Frontal cortex (tissue), 4 donors: ENCODE measurements at places on chromosomes 4 and X.
A peak's percentile ranks its signal among the peaks of the same experiment; 100 is the strongest.

DNA sequence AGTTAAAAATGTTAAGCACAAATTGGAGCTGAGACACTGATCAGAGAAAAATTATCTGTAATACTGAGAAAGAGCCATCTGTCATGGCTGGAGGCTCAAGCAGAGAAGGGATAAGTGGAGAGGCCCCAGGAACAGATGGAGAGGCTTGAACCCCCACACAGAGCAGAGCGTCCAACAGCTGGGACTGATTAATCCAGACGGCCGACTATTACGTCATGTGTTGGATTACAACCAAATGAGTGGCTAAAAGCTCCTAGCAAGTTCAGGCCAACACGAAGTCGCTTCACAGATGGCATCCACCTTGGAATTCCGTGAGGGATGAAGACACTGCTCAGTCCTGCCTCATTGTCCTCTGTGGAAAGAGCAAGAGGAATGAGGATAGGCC, 57.7 kb upstream of the ATXN3L start:
- DNase-seq, result no peak

- no peak for DNase-seq
These were observed 1.4 kb upstream of the PACRGL start for GRCh38 chr4:20698820-20699219.

GRCh38 chrX:153519569-153520286, 2.3 kb downstream of the ATP2B3 start:
- no peak for DNase-seq

DNA sequence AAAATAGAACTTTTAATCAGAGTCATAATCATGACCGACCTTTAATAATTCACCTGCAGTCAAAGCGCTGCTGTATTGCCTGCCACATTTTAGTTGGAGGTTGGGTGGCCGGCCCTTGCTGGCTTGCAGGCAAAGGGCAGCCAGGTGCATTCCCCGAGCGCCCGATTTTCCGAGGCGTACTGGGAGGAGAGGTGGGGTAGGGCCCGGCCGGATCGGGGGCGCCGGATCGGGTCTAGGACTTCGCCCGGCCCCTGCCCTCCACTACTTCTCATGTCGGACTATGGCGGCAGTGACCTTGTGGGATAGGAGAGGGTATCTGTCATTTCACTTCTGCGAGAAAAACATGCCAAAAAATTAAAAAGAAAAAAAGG, 2.5 kb upstream of the RS1 start:
- DNase-seq, result peak; percentile 30

- DNase-seq, result no peak
These were observed 882.7 kb downstream of the CENPC start for GRCh38 chr4:66662620-66663019.

DNA sequence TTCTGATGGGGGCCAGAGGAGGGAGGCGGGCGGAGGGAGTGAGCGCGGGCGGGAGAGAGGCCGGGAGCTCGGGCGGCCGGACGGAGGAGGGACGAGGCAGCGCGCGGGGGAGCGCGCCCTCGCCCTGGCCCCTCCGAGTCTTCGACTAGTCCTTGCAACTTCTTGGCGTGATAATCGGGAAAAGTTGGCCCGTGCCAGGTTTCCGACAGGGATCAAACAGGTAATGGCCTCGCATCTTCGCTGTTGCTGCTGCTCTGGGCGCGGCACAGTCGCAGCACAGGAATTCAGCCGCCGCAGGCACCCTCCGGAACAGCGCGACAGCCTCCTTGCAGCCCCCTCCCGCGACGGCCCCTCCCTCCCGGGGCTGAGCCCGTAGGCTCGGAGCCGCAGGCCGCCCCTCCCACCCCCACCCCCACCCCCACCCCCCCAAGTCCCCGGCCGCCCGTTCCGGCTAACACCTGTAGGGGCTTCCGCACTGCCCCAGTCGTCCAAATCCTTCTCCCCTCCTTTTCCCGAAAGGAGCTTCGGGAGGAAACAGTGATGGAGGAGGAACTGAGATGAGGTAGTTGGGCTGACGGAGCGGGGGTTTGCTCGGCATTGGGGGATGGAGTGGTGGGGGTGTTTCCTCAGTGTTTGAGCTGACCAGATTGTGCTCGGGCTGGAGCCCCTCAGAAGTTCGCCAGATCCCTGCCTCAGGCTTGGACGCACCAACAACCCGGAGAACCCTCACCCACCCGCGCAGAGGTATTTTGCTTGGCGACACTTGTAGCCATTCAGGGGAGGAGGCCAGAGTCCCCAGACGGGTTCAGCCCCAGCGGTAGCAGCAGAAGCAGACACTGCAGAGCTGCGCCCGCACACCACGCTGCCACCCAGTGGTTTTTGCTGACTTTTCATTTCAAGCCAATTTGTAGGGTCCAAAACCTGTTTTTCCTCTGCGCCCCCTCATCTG, at the start of gene FGF13:
FGF13 (minus strand) TSS at position 319 of the 949 bp plus-strand sequence. CDS start 714 bp downstream, outside the sequence.
- DNase-seq, result no peak

- no peak for DNase-seq
These were observed 5.0 kb upstream of the AFAP1 start for GRCh38 chr4:7944599-7945220.

GRCh38 chr4:112633477-112634235, 3.1 kb downstream of the ZGRF1 start:
- DNase-seq, result peak; percentile 13

DNA sequence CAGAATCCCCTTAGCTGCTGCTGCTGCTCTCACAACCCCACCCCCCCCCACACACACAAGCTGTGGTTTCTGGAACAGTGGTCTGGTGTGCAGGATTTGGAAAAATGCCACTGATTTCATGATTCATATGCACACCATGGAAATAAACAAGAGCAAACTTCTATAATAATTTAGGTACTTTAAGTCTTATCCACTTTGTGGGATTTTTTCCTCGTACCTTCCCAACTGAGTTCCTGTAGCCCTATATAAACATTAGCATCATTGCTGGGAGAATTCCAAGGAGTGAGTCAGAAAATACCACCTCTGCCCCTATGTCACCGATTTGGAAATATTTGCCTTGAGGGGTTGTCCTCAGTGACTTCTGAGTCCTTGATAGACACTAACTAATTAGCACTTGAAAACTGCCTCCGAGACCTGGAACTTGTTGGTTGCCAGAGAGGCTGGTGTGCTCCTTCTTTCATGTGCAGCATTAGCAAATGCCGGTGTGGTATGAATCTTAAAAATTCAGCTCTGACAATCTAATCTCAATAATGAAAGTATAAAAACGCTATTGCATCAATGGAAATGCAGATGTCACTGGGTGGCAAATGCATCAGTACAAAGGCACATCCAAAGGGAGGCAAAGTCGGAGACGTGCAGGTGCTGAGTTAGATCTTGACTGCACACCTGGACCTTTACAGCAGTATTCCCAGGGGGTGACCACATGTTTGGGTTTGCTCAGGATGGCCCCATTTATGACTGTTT, 61.8 kb downstream of the CPE start:
- DNase-seq, result no peak

GRCh38 chr4:121692261-121692660, 4.5 kb downstream of the ANXA5 start:
- no peak for DNase-seq

DNA sequence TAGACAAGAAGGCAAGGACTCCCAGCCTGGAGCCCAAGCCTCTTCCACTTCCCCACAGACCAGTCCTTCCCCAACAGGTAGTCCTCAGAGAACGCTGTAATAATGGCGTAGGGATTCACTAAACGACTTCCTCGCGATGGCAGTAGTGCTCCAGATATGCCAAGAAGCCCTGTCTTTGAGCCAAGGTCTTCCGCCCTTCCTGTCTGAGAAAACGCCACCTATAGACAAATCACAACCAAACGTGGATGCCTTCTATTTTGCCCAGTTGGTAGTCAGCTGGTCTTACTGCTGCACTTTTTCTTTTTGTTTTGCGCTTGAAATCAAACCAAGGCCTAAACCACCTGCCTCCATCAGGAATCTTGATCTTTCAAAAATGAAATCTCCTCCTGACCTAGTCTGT, 203.3 kb downstream of the OR13H1 start:
- DNase-seq, result no peak

- DNase-seq, result peak; percentile 37
These were observed 272.1 kb upstream of the AGTR2 start for GRCh38 chrX:115898382-115899001.

- no peak for DNase-seq
These were observed 18.7 kb upstream of the DDIT4L start for GRCh38 chr4:100208964-100209363.

- DNase-seq, result no peak
These were observed 172.0 kb upstream of the GLRA2 start for GRCh38 chrX:14357314-14357713.

GRCh38 chrX:106613277-106613676, 1.5 kb downstream of the RADX start:
- DNase-seq, result no peak

- peak; percentile 52 for DNase-seq
These were observed at the start of gene GPR78 for GRCh38 chr4:8580321-8581093. GPR78 (plus strand) TSS chr4:8580392; CDS start chr4:8580983, 591 bp downstream.

DNA sequence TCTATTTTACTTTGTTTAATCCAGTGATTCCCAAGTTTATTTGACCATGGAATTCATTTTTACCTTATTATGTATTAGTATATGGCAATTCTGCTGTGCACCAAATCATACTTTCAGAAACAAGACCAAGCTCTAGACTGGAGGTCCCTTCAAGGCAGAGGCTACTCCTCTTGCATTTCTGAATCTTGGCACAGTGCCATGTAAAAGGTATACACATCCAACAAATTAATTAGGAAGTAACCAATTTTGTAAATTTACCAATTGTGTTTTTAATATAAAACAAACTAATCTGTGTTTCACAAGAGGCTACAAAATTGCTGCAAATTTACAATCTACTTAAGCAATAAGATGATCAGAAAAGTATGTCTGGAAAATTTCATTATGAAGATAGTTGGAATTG, 712.2 kb upstream of the HS3ST1 start:
- DNase-seq, result no peak

DNA sequence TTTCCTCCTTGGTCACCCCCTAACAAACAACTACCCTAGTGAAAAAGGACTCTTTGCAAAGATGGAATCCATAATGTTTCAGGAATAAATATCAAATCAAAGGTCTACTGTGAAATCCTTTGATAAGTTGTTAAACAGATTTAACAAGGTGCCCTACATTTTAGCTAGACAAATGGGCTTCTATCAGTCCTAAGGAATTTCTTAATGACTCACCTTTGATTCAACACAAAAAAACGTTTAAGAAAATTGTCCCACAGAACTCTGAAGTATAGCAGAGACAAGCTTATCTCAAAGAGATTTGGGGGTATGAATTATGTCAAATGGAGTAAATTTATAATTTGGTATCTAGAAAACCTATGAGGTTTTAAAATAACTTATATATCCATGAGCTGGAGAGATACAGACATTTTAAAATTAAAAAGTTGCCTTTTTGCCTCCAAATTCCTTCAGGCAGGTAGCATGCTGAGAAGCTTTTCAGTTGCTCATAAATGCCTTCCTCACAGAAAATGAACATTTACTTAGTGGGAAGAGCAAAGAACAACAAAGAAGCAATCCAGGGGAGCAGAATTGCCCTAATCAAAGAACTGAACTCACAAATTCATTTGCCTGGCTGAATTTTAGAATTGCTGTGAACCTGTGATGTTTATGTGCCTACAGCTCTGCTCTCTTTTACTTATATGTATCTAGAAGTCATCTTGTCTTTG, 649.3 kb downstream of the STPG2 start:
- no peak for DNase-seq

DNA sequence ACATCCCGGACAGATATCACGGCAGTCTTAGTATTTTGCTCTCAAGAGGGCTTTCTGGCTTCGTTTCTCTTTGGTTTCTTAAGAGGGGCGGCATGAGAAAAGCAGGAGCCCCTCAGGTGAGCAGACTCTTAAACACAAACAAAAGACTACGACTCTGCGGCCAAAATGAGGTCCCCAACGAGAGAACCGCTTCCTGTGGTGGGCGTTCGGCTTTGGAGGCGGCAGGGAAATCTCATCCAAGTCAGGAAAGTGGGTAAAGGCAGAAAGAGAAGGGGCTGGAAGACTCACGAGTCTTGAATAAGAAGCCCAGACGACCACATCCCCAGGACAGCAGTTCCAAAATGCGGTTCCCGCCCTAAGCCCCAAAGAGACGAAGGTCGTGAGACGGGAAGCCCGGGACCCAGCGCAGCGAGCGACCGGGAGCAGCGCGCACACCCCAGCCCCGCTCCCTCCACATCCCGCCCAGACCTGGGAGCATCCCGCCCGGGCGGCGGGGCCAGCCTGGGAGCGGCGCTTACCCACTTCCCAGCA, 409 bp downstream of the UGDH start:
- no peak for DNase-seq

GRCh38 chr4:94814237-94814636, 56.5 kb downstream of the BMPR1B start:
- no peak for DNase-seq

DNA sequence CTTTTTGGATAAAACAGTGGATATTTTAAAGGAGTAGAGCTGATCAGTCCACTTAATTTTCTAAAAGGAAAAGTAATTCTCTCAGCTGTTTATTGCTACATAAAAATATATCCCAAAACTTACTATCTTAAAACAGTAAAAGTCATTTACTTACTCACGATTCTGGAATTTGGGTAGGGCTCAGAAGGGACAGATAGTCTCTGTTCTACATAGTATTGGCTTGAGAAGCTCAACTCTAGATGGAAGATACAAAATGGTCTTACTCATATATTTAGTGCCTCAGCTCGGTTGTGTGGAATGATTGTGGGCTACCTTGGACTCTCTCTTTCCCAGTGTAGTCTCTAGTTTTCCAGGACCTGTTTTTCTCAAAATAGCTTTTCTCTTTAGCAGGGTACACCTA, 691.5 kb upstream of the POU3F4 start:
- DNase-seq, result no peak

- no peak for DNase-seq
These were observed 171.9 kb upstream of the GALNT7 start for GRCh38 chr4:172996571-172997216.

DNA sequence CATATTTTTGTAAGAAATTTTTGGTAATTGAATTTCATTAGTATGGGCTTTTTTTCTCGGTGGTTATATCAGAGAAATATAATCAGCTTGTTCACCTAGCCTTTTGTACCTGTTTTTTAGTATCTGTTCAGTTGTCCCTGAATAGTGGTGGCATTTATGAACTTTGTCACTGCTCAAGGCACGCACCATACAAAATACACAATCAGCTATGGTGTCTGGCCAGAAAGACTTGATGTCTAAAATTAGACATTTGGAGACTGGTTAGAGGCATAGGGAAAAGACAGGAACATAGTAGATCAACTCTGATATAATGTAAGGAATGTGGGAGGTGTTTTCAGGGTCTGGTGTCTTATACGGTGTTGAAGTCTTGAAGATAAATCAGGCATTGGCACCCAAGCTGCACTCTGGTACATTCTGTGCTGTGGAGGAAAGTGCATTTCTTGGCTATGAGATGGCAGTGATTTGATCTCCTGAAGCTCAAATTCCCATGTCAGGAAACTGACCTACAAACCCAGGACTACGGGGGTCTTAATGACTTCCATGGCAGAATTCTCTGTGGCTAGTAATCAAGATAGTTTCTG, 3.6 kb downstream of the ART3 start:
- DNase-seq, result no peak

- no peak for DNase-seq
These were observed 2094.5 kb upstream of the TENM3 start for GRCh38 chr4:180148737-180149136.

DNA sequence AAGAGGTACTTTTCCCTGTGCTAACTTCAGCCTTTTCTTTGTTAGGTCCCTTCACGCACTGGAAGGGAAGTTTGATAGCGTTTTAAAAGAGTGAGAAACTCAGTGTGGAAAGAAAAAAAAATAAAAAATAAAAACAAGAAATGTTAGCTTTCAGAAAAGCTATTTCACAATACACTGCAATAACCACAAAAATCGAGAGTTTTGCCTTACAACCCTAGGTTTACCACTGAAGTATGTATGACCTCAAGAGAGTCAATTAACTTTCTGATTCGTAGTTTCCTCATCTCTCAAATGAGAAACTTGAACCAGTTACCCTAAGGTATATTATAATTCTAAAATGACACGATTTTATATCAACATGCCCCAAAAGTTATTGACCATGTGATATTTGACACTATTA, 93.9 kb upstream of the JADE1 start:
- DNase-seq, result no peak
